Cardiac fibroblast (primary cell): ENCODE measurements at places on chromosomes 5 and 9.
A peak's percentile ranks its signal among the peaks of the same experiment; 100 is the strongest.

GRCh38 chr5:15938961-15939360, 240.6 kb downstream of the MARCHF11 start:
- peak; percentile 92 for DNase-seq

DNA sequence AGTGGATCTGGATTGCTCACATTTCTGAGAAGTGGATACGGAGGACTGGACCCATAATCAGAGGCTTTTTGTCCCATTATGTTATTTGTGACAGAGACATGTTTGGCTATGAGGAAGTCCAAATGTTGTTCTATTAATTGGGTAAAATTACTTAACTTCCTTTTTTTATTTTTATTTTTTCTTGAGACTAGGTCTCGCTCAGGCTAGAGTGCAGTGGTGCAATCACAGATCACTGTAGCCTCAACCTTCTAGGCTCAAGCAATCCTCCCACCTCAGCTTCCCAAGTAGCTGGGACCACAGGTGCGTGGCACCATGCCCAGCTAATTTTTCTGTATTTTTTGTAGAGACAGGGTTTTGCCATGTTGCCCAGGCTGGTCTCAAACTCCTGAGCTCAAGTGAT, 11.9 kb upstream of the PGGT1B start:
- DNase-seq: no peak

DNA sequence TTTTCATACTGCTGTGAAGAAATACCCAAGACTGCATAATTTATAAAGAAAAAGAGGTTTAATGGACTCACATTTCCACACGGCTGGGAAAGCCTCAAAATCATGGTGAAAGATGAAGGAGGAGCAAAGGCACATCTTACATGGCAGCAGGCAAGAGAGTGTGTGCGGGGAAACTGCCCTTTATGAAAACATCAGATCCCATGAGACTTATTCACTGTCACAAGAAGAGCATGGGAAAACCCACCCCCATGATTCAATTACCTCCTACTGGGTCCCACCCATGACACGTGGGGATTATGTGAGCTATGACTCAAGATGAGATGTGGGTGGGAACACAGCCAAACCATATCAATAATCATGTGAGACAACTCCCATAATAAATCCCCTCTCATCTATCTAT, 8.7 kb downstream of the TTC39B start:
- no peak for DNase-seq

GRCh38 chr5:11514705-11515432, 389.4 kb downstream of the CTNND2 start:
- no peak for DNase-seq
